Mammary epithelial cell (primary cell): ENCODE measurements at places on chromosomes 5 and 9. TPM values are rescaled to one million over a fixed set of nuclear protein-coding genes. Genes with fewer than 3 reads are reported as not detected.

- DNase-seq: no peak
Measured at GRCh38 chr5:165837286-165837685, 2331.9 kb downstream of the MAT2B start.

Gene PCSK1
- total RNA-seq: not detected in 2 replicates

Gene HSPA5
- total RNA-seq: 485 and 1,246 TPM in 2 replicates

DNA sequence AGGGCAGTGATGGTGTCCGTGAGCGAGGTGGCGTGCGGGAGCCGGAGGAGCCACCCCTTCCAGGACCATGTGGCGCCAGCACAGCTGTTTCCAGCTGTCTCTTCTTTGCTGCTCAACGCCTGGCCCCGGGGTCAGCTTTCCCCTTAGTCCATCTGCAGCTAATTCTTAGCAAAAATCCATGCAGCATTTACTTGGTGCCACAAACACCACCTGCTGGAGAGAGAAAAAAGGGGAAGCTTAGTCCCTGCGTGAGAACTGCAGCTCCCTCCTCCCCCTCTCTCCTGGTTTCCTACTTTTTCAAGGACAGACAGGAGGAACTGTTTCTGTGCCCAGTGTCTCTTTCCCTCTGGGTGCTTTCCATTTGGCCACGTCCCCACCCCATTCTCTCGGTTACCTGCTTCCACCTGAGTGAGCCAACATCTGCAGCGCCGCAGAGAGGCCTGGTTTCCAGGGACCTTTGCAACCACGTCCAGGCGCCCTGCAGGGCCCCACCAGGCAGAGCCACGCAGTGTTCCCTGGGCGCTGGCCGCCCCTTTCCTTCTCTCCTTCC, 3.4 kb downstream of the SLC6A19 start:
- DNase-seq: no peak

DNA sequence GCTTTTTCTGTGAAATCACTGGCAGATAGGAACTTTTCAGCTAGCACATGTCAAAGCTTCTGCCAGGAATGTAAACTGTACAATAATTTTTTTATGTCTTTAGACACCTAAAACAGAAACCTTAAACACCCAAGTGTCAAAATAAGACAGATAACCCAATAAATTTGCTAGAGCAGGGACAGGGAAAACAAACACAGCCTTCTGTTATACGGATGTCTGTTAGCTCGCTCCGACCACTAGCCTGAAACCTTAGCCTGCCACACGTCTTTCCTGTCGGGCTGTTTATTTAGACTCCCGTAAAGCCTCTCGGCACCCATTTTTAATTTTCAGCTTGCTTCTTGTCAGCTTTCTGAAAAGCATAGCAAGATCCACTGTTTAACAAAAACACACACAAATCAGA, 355.4 kb upstream of the SLC24A2 start:
- DNase-seq: no peak

Gene PCDHAC2
- total RNA-seq: 3.7 TPM
